ENCODE measurements at places on chromosomes 12 and 14. TPM values are rescaled to one million over a fixed set of nuclear protein-coding genes. Genes with fewer than 3 reads are reported as not detected.

Gene LRTM2
- not detected for total RNA-seq

GRCh38 chr12:52255926-52256583 is 18.4 kb upstream of the KRT86 start:
- no peak for DNase-seq

DNA sequence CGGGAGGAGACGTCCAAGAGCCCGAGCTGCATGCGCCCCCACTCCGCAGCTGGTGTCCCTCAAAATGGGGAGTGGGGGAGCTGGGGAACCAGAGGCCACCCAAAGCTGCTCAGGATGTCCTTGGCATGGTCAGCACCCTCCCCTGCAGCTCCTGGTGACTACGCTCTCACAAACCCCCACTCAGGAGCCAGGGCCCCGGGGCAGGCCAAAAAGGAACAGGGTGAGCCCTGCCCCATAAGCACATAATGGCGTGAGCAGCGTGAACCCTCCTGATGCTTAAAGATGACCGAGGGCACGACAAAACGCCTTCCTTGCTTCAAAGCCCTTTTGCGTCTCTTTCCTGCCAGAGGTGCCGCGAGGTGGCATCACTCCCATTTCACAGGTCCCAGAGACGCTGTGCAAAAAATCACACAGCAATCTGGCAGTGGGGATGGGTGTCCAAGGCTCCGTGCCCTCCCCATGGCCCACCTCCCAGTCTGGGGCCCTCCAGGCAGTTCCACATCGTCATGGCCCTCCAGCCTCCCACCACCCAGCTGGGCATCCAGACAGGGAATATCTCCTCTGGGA is 13.5 kb downstream of the NCOR2 start:
- no peak for DNase-seq

GRCh38 chr14:93941293-93941910 is 14.3 kb downstream of the FAM181A start:
- DNase-seq, result peak; percentile 55

- no peak for DNase-seq
Measured at GRCh38 chr12:132285991-132286681, 43.3 kb downstream of the GALNT9 start.

DNA sequence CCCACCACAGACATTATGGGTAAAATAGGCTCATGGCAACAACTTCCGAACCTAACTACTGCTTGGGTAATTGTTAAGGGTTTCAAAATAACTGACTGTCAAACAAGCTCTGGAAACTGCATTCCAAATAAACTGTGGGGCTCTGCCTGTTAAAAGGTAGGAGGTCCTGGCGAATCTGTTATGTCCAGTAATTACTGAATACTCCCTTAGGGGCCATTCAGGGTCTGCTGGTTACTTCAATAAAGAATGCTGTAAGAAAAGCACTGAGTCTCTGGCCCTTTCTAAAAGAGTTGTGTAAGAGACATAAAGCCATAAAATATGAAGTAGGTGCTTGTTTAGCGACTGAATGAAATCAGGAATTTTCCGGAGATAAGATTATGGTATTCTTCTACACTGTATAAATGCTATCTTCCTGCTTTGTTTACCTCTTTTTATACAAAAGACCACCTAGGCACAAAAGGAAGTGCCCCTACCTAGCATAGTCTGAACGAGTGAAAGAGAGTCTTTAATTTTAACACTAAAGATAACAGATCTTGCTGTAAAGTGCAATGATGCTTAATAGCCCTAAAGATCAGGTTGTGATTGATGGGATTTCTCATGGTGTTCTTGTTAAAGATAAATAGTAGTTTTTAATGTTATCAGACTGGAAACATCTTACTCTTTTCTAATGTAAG is 127.8 kb downstream of the FBXL14 start:
- no peak for DNase-seq

Gene BCL2L14
- total RNA-seq, result not detected

- DNase-seq, result peak; percentile 85
Measured at GRCh38 chr12:28583701-28584261, 393.5 kb downstream of the CCDC91 start.

Gene KRT86
- 0.37 TPM for total RNA-seq

DNA sequence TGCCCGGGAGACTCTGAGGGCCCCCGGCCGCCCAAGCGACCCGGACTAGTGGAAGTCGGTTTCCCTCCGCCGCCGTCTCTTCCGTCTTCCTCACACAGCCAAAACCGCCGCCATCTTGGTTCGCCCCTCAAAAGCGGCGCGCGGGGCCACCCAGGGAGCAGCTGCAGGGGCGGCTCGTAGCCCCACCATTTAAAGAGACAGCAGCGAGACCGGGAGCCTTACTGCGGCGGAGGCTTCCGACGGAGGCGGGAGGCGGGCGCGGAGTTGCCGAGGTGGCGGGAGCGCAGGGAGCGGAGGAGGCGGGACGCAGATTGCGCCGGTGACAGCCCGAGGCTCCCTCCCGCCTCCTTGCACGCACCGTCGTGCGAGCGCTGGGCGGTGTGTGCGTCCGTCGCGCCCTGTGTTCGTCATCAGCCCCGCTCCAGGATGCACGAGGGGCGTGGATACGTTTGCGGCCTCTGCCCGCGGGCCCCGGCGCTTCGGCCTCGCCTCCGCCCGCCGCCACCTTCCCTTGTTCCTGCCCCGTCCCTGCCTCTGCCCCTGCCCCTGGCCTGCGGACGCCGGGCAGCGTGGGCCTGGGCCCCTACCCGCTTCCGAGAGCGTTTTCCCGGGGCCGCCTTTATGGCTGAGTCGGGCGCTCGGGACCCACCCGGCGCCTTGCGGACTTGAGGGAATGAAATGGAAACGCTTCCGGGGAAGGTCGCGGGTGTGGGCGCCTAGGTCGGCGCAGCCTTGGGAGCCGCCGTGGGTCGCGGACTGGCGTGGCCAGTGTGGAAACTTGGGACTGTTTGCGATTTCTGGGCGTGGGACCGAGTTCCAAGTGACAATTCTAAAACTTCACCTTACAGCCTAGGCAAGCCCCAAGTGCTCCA is at the start of gene PPP4R3A:
PPP4R3A (minus strand) TSS at position 140 of the 872 bp plus-strand sequence. CDS start 663 bp downstream, outside the sequence.
- DNase-seq, result peak; percentile 97

- no peak for DNase-seq
Measured at GRCh38 chr14:31945701-31946100, 131.4 kb upstream of the ARHGAP5 start.

Gene IKZF4
- 1.1 TPM for total RNA-seq

Gene CD4
- total RNA-seq, result not detected

Gene COX8C
- total RNA-seq, result not detected

DNA sequence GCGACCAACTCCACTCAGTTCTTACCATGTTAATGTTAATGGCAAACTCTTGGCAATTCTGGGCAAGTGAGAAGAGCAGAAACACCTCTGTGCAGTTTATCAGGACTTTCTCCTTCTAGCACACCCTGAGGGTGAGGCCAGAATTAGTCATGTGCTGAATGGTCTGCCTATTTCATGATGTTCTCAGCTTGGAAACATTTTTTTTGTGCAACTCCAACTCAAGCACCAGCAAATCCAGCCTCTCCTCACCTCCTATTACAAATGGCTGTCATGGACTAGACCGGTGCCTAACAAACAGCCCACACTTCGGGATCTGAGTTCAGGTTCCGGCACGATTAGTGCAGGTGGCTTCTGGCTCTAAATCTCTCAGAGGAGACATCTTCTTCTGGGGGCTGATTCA is 246.0 kb downstream of the ZFP36L1 start:
- DNase-seq, result no peak

Gene CMTM5
- total RNA-seq, result not detected

GRCh38 chr14:77574446-77575115 is 41.9 kb downstream of the SPTLC2 start:
- no peak for DNase-seq

DNA sequence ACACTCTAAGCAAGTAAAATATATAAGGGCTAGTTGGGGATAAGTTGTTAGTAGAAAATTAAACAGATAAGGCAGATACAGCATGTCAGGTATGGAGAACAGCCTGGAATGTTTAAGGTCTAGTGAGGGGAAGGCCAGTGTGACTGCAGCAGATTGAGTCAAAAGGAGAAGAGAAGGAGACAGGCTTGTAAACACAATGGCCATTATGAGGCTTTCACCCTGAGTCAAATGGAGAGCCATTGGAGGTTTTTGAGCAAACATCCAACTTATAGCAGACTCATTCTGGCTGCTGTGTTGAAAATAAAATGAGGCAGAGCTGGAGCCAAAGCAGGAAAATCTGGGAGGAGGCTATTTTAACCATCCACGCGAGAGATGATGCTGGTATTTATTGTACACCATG is 142.0 kb downstream of the DUSP6 start:
- no peak for DNase-seq

Gene GPN3
- total RNA-seq, result 57.6 TPM

Gene MIPOL1
- total RNA-seq, result 23.7 TPM

Gene TMEM229B
- total RNA-seq, result 0.71 TPM

DNA sequence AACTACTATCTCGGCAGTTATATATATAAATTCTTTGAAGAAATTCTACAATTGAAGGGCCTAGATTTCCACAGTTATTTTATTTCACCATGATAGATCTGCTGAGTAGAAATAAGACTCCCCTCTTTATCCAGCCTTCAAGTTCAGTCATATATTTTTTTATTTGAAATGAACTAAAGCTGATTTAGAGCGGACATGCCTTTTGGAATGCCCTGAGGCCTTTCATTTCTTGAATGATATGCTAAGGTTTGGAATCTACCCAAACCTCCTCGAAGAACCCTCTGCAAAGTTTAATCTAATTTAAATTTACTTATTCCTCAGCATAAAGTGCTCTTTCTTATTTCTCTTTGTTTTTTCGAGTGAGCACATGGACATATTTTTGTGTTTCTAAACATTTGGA is 15.1 kb downstream of the SIX1 start:
- no peak for DNase-seq

- no peak for DNase-seq
Measured at GRCh38 chr12:84785281-84785680, 127.3 kb downstream of the SLC6A15 start.

Gene SERPINA3
- total RNA-seq, result 0.13 TPM

DNA sequence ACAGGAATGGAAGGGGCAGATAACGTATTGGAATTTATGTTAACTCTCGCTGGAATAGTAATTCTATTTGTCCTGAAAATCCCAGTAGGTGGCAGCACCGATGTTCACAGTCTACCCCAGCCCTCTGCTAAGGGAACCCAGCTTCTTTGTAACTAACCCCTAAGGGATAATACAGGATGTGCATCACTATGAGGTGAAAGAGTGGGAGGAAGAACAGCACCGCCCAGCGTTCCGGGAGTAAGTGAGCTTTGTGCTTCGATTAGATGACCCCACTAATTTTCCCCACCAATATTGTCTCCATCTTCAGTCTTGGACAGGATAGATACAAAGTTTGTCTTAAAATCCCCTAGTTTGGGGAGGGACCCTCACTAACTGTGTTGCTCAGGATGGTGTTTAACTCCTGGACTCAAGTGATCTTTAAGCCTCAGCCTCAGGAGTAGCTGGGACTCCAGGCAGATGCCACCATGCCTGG is 2.7 kb downstream of the SLC2A3 start:
- peak; percentile 83 for DNase-seq

- no peak for DNase-seq
Measured at GRCh38 chr14:53328841-53329240, 175.7 kb upstream of the DDHD1 start.

DNA sequence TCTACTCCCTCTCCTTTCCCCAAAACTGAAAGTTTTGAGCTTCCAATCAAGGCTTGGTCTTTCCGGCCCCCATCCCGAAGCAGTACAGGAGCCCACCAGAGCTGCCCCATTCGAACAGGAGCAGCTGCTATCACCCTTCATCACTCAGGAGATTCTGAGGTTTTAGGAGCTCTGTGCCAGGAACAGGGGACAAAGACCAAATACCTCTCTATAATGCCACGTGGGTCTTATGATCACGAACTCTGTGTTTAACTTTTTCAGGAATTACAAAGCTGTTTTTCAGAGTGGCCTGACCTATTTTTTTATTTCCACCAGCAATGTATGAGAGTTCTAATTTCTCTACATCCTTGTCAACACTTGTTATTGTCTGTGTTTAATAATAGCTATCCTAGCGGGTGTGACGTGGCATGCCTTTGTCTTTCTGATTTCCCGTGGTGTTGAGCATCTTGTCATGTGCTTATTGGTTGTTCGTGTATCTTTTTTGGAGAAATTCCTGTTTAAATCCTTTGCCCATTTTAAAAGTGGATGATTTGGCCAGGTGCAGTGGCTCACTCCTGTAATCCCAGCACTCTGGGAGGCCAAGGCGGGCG is 21.7 kb downstream of the COA8 start:
- no peak for DNase-seq

Gene GPRC5A
- total RNA-seq, result 2.8 TPM

DNA sequence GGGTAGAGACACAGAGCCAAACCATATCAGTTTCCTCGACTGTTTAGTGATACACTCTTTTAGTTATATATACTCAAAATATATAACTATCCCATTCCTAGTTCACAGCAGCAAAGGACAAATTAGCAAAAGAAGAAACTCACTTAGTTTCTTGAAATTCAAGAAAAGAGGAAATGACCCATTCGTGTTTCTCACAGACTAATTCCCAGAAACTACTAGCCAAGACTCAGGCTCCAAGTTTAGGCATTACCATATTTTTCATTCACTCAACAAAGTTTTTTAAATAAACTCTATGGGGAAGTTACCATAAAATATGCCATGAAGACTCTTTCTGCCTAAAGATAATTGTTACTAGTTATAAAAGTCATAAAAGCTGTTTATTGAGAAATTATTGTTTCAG is 152.3 kb upstream of the DAAM1 start:
- DNase-seq, result no peak

GRCh38 chr14:77843651-77844050 is 43.7 kb downstream of the ADCK1 start:
- no peak for DNase-seq

DNA sequence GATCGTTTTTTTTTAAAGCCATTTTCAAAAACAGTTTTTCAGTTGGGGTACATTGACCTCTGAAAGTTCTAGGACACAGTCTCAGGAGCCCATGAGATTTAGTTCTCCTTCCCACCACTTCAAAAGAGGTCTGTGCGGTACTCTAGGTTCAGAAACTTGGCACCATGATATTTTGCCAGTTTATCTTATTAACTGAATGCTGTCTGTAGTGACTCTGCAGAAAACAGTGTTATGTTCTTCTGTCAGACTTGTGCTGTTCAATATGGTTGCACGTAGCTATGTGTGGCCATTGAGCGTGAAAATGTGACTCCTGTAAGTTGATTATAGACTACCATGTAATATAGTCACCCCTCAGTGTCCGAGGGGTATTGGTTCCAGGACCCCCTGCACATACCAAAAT is 35.9 kb downstream of the CRADD start:
- no peak for DNase-seq

DNA sequence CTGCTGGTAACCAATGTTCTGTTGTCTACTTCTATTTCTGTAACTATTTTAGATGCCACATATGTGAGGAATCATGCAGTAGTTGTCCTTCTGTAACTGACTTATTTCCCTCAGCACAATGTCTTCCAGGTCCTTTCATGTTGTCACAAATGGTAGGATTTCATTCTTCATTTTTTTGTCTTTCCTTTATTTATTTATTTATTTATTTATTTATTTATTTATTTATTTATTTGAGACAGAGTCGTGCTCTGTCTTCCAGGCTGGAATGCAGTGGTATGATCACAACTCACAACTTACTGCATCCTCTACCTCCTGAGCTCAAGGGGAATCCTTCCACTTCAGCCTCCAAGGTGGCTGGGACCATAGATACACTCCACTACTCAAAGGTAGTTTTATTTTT is 288.2 kb downstream of the PPFIA2 start:
- no peak for DNase-seq

- no peak for DNase-seq
Measured at GRCh38 chr12:45244561-45245343, 28.9 kb downstream of the ANO6 start.

Data from SJSA1 (cell line).